ENCODE measurements at places on chromosomes 4 and X. TPM values are rescaled to one million over a fixed set of nuclear protein-coding genes. Genes with fewer than 3 reads are reported as not detected.

Gene POU3F4
- total RNA-seq, result not detected

Gene ODAPH
- not detected for total RNA-seq

Gene CDKL5
- 5.7 TPM for total RNA-seq

Gene TIMM8A
- 5.5 TPM for total RNA-seq

Gene CD99L2
- total RNA-seq, result 10.4 TPM

Gene FAM199X
- 8.2 TPM for total RNA-seq

Gene PRSS12
- total RNA-seq, result 7.4 TPM

DNA sequence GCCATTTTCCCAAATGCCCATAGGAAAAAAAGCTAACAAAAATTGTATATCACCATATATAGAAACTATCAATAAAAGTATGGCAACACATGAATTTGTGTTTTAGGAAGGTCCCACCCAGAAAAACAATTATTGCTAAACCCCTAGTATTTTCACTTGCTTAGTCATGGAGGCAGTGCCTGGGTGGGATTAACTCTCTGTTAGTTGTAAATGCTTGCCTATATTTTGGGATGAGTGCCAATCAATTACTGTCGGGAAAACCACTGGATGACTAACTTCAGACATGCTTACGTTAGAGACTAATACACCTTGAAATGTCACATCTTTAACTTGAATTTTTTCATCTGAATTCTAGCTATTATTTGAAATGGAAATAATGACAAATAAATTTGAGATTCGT is 33.9 kb downstream of the TMPRSS11A start:
- no peak for DNase-seq
- no peak overlapping the region for H3K27ac ChIP-seq
- H3K27me3 ChIP-seq, result no peaks in the 10 kb centered on the region
- H3K4me1 ChIP-seq, result no peaks in the 10 kb centered on the region

GRCh38 chr4:96093563-96093962 is 253.7 kb downstream of the PDHA2 start:
- no peak for DNase-seq
- H3K27ac ChIP-seq, result peak overlapping the region; percentile 60
- H3K4me1 ChIP-seq, result peaks cover 11% of the 10 kb centered on the region
- no peaks in the 10 kb centered on the region for H3K27me3 ChIP-seq
- no peak overlapping the region for H3K4me3 ChIP-seq

DNA sequence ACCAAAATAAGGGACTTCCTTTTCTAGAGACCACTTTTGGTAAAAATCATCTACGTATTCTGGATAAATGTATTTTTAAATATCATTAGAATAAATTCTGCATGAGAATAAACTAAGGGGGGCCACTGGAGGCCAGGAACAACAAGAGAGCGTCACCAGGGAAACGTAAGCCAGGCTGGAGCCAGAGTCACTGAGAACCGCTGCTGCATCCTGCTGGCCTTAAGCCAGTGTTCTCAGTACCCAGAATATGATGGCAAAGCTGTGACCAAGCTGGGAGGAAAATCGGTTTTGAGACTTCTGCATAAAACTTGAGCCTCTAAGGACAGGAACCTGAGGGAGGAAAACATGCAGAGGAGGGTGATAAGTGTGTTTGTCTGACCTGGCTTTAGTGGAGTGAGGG is 63.0 kb upstream of the FAM9A start:
- no peaks in the 10 kb centered on the region for H3K4me1 ChIP-seq
- H3K27me3 ChIP-seq, result no peaks in the 10 kb centered on the region
- no peak overlapping the region for H3K4me3 ChIP-seq
- no peak overlapping the region for H3K27ac ChIP-seq

DNA sequence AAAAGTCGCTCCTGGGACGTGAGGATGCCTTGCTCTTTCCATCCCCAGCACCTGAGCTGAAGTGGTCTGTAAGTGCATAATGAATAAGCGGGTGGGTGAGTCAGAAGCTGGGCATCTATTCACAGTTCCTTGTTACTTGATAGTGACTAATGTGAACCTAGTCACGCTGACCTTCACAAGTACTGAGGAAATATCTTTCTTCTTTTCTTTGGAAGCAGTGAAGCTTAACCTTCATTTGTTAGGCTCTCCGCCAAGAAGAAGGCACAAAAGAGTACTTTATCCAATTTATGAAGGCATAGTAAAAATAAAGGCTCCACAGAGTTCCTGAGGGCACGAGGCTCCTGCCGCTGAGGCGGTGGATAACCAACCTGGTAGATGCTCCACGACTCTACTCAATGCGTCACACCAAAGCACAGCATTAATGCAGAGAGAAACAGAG is 475.7 kb upstream of the SLIT2 start:
- no peaks in the 10 kb centered on the region for H3K4me1 ChIP-seq
- H3K4me3 ChIP-seq, result no peak overlapping the region
- no peaks in the 10 kb centered on the region for H3K27me3 ChIP-seq
- no peaks in the 10 kb centered on the region for H3K36me3 ChIP-seq
- DNase-seq, result no peak

DNA sequence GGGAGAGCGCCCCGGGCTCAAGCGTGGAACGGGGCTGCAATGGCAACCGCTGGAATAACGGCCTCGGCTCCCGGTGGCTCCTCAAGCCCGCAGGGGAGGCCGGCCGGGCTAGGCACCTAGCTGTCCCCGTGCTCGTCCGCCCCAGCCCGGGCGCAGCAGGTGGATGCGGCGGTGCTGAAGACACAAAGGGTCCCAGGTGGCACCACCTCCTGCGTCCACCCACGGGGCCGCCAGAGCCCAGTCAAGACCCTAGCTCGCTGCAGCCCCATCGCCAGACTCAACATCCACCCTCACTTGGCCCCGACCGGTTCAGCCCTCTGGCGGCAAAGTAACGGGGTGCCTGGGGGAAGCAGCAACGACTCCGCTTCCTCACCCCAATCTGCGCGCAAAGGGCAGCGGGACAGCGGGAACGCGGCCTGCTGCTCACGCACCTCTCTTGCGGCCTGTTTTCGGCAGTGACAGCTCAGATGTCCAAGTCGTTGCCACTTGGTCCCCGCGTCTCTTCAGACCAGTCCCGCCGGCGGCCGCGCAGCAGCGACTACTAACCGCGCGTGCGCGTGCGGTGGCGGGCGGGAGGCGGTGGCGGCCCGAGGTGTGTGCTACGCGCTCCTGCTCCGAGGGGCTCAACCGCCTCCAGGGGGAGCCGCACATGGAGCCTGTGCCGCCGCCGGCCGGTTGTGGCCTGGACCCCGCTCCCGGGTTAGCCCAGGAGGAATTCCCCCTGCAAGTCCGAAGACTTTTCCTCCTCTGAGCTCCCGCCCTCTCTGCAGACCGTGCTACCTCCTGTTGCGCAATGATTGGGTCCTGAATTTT is at the start of gene CLGN:
Gene CLGN (minus strand): TSS at position 543 of the 813 bp plus-strand sequence. CDS start 14,570 bp downstream, outside the sequence.
- peak; percentile 90 for DNase-seq
- H3K36me3 ChIP-seq, result no peaks in the 10 kb centered on the region
- H3K27ac ChIP-seq, result no peak within 1 kb of the TSS
- no peaks in the 10 kb centered on the region for H3K4me1 ChIP-seq

DNA sequence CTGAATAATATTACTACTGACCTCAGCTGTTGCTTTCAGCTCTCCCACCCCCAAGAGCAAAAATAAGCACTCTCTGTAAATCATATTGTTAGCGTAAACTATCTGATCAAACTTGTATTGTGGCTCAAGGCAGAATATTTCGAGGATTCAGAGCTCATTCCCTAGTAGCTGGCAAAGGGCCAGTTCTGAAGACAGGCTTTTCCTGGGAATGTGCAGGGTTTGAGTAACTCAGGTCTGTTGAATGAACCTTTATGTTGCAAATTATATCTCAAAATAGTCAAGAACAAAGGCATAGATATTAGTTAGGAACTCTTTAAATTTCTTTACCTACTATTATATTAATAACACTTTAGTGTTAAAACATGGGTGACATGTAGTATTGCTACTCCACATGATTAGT is 454.9 kb downstream of the CCSER1 start:
- no peaks in the 10 kb centered on the region for H3K4me1 ChIP-seq
- no peaks in the 10 kb centered on the region for H3K27me3 ChIP-seq
- H3K36me3 ChIP-seq, result no peaks in the 10 kb centered on the region
- DNase-seq, result no peak
- H3K27ac ChIP-seq, result no peak overlapping the region
- H3K4me3 ChIP-seq, result no peak overlapping the region

GRCh38 chr4:126705266-126705665 is 927.5 kb upstream of the INTU start:
- DNase-seq, result no peak
- H3K27ac ChIP-seq, result no peak overlapping the region
- H3K36me3 ChIP-seq, result no peaks in the 10 kb centered on the region
- no peak overlapping the region for H3K4me3 ChIP-seq

DNA sequence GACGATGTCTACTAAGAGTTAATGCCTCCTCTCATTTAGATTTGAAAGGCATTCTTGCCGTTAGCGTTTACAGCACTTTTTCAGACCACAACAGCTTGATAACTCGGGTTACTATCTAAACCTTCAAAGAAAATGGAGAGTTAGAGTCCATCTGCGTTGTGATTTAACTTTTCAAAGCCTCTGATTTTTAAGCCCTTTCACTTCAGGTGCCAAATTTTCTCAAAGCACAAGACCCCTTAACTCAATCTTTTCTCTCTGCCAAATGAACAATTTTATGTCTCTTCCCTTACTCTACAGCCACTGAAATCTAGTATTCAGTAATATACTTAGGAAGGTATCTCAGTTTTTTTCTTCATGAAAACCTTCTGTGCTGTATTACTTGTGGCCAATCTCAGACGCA is 310.5 kb downstream of the TENM3 start:
- no peak overlapping the region for H3K4me3 ChIP-seq
- no peaks in the 10 kb centered on the region for H3K36me3 ChIP-seq
- no peaks in the 10 kb centered on the region for H3K4me1 ChIP-seq
- H3K27ac ChIP-seq, result no peak overlapping the region

GRCh38 chrX:10011991-10012390 is 44.8 kb downstream of the CLDN34 start:
- no peaks in the 10 kb centered on the region for H3K4me1 ChIP-seq
- H3K4me3 ChIP-seq, result no peak overlapping the region
- H3K36me3 ChIP-seq, result no peaks in the 10 kb centered on the region
- H3K27ac ChIP-seq, result no peak overlapping the region
- no peak for DNase-seq

- H3K4me3 ChIP-seq, result no peak overlapping the region
- H3K4me1 ChIP-seq, result no peaks in the 10 kb centered on the region
- DNase-seq, result no peak
- no peak overlapping the region for H3K27ac ChIP-seq
- H3K36me3 ChIP-seq, result no peaks in the 10 kb centered on the region
Measured at GRCh38 chr4:94804650-94805049, 46.9 kb downstream of the BMPR1B start.

DNA sequence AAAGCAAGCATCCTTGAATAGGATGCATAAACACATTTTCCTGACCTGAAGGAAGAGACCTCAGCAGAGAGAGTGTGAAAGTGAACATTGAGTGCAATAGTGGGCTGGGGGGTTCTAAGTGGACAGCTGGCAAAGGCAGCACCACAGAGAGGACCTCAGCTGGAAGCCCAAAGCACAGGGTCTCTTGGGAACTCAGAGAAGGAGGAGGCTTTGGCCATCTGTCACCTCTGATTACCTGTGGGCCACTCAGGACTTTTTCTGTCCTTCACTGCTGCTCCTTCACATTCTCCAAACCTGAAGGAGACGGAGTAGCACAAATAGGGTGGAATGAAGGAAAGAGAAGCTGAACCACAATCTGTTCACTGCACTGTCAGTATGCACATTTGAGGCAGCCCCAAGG is 37.9 kb upstream of the FAT4 start:
- no peaks in the 10 kb centered on the region for H3K4me1 ChIP-seq
- no peak overlapping the region for H3K4me3 ChIP-seq
- no peaks in the 10 kb centered on the region for H3K36me3 ChIP-seq
- DNase-seq, result no peak
- no peak overlapping the region for H3K27ac ChIP-seq

DNA sequence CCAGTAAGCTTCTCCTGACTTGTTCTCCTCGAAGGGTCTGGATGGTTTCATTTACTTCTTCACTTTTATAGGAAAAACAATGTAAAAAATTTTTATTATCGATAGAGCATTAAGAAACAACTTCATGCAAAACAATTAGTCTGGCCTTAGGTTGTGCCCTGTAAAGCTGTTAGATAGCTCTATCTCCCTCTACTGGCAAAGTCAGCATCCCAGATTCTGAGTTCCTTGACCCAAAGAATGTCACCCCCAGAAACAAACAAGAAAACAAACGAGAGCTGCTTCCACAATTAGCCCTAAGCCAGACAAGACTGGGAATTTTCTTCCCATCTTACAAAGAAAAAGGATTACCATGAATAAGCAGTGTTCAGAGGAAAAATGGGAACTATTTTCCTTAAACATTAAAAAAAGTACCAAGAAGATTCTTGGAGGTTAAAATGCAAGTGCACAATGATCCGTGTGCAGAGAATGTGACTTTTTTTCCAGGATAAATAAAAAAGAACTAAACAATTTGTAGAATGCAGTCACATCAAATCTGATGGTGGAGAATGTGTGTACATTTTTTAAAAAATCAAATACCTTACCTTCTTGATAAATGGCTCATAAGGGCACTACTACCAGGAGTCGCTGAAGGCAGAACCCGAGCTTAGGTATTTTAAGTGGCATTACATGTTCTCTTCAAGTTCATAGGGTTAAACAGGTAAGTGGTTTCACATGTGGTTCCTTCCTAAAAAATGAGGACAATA is 293.2 kb downstream of the FBXO8 start:
- H3K4me1 ChIP-seq, result no peaks in the 10 kb centered on the region
- H3K27ac ChIP-seq, result no peak overlapping the region
- no peak for DNase-seq
- no peaks in the 10 kb centered on the region for H3K27me3 ChIP-seq
